Stimulated activated CD8-positive, alpha-beta memory T cell treated with anti-CD3 and anti-CD28 coated beads, Interleukin-15, amount 100 ng/mL, for 24 hours (primary cell): ENCODE measurements at places on chromosomes 5 and 9.

DNA sequence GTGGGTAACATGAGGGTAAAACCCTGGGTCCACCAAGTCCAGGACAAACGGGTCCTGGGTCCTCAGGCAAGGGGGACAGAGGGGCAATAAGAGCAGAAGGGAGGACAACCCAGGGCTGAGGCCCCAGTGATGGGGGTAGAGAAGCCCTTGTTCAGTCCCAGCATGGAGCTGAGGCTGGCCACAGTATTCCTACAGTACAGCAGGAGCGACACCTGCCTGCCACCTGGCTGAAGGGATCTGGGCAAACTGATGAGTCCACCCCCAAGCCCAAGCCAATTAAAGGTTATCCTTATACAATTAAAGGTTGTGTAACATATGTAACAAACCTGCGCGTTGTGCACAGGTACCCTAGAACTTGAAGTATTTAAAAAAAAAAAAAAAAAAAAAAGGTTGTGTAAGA lies 97.7 kb upstream of the LRRTM2 start:
- DNase-seq: no peak

DNA sequence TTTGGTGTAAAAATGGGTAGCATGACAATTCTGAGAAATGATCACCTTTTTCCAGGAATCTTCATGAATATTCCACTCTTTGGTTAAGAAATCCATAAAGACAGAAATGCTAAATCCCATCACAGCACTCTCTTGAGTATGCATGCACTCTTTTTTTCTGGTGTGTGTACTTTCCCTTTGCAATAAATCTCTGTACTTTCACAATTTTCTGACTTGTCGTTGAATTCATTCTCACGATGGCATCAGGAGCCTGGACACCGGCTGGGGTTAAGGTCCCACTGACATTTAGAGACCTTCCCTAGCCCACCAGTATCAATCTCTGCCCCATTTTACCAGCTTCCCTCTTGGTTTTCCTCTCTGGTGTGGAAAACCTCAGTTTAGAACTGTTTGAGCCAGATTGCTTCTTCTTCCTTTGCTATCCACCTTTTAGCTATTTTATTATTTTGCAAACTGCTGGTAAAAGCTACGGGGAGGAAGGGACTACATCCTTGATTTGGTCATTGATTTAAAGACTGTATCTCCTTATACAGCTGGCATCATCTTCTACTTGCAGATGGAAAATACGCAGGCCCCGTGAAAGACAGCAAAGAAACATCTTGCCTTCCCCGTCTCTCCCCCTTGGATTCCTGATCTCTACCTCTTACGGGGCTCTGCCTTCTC lies 59.9 kb upstream of the ZFR start:
- DNase-seq: no peak

GRCh38 chr9:19935422-19935821 lies 146.6 kb upstream of the SLC24A2 start:
- DNase-seq: no peak

DNA sequence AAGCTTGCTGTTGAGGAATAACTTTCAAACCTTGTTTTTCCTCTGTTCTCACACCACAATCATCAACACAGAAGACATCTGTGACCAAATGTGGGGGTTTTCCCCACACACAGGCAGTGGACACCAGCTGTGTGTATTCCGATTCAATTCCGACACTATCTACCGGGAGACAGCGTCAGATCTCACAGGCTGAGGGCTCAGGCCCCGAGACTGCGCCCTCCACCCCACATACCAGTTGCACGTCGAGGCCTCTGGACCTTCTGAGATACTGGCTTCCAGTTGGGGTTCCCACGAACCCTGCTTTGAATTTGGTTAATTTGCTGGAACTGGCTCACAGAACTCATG lies 41.3 kb downstream of the STK10 start:
- DNase-seq: no peak

DNA sequence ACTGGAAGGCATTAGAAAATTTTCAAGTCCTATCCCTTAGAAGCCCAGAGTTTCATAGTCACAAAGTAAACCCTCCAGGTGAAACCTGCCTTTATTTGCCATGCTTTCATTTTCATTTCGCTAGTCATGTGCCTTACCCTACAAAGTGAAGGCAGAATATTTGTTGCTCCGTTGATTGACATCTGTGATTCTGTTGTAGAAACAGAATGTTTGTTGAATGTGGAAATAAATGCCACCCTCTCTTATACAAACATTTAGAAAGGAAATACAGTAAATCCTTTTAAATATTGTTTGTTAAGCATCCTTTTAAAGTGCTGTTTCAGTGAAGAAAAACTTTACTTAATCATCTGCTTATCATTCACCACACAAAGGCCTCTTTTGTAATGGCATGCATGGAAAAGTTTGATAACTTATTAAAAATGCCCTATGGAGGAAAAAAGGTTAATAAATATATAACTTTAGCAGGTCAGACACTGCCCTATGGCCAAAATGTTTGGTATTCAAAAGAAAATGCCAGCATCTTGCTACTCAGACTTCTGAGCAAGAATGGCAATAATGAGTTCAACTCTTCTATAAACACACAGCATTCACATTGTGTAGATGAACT lies 34.3 kb upstream of the CAST start:
- no peak for DNase-seq

GRCh38 chr5:78758169-78758839 lies 109.7 kb upstream of the LHFPL2 start:
- DNase-seq: no peak

- DNase-seq: no peak
Measured at GRCh38 chr5:84091127-84091799, 293.4 kb downstream of the EDIL3 start.

- DNase-seq: no peak
Measured at GRCh38 chr9:133768859-133769510, 30.8 kb upstream of the SARDH start.

- no peak for DNase-seq
Measured at GRCh38 chr9:113828221-113828620, 47.9 kb upstream of the ZNF618 start.

DNA sequence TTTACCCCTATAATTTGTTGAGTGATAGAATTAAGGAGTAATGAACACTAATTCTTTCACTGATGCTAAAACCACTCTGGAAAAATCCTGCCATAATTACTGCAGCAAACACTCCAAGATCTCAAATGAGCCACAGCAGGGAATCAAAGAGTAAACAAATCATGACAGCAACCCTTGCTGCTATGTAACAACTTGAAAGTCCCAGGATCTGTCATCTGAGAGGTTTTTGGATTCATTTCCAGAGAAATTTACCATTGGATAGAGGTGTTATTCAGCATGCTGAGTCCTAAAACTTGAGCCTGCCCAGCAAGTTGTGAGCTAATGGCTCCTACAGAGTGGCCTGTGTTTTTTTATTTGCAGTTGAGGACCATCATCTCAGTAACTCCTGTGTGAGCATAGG lies 59.2 kb downstream of the PRLR start:
- no peak for DNase-seq

DNA sequence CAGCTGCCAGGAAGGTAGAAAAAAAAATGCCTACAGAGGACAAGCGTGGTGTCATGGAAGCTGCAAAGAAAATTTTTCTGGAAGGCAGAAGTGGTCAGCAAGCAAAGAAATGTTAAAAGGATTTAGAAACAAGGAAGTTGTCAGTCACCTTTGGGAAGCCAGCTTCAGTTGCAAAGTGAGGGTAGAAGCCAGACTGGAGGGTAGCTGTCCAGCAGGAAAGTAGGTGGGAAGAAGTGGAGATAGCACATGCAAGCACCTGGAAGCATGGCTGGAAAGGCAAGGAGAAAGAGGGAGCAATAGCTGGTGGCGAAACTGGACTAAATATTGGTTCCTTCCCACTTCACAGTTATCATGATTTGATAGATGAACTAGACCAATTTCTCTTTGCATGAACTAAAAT lies 54.3 kb downstream of the ADRB2 start:
- DNase-seq: no peak

DNA sequence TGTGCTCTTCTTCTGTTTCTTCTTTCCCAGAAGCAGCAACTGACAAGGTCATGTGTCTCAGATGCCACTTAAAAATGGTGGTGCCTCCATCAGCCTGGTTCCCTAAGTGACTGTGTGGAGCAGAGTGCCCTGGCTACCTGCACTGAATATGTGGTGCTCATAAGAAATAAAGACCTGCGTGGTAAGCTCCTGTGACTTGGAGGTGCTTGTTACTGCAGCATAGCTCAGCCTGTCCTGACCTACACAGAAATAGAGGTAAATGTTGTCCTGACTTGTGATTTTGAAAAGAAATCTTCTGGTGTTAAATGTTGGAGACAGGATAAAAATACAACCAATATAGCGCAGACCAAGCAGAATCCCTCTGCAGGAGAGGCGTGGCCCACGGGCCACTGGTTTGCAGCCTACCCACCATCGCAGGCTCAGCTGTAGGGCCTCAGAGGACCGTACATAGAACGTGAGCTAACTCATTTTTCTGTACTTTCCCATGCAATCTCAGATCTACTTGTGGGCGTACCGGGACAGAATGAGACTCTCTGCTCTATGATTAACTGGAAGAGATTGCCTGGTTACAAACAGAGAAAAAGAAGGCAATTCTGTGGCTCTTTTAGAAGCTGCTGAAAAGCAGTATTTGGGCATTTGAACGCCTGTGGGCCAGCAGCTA lies 79.4 kb upstream of the UNC5A start:
- DNase-seq: no peak

DNA sequence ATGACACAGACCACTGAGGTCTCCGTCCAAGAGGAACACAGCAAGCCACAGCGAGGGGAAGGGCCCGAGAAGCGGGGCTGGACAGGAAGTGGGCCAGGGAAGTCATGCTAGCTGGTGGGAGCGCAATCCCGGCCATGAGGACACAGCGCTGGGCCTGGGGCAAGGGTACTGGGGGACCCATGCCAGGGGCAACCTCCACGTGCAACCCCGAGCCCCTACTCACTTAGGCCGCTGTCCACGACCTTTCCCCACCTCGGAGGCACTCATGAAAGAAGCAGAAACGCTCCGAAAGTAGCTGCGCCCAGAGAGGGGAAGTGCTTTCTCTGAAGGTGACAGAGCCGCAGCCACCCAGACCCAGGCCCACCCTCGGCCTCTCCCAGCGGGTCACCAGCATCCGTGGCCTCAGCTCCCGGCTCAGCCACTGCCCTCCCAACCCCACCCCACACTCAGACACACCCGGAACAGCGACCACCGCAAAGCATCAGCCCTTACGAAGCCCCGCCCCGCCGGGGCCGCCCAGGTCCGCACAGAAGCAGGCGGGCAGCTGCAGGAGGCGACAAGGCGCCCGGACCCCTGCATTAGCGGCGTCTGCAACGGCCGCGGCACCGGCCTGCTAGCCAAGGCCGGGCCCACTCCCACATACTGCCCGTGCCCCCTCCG lies 782 bp downstream of the BICD2 start:
- no peak for DNase-seq

DNA sequence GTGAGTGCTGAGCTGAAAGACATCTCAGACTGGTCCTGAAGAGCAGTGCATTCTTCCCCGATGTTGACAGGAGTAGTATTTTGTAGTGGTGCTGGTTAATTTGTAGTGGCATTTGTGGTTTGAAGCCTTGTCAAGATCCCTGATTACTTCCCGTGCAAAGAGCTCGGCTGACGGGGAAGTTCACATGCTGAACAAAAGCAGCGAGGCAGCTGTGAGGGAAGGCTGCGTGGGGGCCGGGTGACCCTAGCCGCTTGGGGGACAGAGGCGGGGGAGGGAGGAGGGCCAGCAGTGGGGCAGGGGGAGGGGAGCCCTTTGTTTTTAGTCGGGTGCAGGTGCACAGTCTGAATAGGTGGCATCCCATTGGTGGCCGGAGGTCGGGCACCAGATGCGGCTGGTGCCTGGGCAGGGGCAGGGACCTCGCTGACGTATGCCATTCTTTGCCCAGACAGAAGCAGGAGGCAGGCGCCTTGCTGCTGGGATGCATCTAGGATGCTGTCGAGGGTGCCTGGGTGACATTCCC lies 64.7 kb downstream of the CRB2 start:
- no peak for DNase-seq

DNA sequence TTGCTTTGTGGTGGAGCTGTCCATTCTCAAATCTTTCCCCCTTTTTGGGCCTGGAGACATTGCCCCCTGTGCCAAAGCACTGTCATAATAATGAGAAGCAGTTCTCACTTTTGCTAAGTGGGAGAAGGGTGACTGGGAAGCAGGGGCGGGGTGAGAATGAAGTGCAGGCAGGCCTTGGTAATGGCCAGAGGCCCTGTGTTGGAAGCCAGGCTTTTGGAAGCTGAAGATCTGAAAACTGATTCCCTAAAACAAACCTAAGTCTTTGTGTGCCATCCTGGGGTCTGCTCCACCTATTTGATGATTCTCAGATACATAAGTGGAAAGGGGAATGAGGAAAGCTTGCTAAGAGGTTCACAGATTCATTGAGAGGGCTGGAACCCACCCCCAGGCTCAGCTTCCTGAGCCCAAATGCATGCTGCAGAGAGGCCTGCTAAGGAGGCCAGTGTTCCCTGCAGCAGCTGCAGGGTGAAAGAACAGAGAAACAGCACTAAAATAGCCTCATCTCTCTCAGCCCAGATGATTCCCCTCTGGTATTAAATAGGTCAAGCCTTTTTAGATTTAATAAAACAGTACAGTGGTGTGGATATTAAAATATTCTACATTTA lies 75.0 kb downstream of the NSG2 start:
- no peak for DNase-seq

DNA sequence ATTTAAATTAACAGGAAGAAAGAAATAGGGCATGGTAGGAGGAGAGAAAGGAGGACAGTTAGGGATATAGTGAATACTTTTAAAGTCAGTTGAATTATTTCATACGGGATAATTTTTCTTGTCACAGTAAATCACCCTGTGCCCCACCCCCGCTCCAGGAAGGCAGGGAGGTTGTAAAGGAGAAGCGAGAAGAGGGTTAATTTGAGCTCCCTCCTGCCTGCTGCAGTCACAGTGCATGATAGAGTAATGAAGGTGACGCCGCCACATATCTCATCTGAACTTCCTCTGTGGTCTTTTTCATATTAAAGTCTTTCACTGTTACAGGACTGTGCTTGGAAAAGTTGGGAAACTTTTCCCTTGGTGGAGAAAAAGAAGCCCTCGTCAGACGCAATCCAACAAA lies 896 bp upstream of the PCSK5 start:
- DNase-seq: no peak

DNA sequence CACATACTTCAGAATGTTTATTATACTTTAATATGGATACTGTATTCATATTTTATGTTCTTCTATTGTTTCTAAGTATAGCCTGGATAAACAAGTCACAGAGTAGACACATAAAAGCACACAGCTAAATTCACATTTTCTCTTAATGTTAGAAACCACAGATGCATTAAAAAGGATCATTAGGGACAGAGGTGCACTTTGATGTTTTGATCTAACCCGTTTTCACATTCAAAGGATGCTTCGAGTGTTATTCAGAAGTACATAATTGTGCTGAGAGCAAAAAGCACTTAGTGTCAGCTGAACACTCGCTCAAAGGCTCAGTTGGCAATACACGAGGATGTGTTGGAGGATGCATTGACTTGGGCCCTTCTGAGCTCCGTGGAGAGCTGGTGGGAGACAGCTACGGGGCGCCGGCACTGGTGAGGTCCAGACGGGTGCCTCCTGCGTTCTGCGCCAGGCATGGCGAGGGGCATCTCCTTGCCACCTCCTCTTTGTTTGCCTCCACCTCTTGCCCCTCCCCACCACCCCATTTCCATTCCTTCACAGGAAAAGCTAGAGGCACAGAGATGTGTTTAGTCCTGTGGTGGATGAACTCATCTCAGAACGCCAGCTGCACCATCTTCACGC lies 35.5 kb downstream of the MED10 start:
- no peak for DNase-seq
